ENCODE measurements at places on chromosomes 11 and 22.

DNA sequence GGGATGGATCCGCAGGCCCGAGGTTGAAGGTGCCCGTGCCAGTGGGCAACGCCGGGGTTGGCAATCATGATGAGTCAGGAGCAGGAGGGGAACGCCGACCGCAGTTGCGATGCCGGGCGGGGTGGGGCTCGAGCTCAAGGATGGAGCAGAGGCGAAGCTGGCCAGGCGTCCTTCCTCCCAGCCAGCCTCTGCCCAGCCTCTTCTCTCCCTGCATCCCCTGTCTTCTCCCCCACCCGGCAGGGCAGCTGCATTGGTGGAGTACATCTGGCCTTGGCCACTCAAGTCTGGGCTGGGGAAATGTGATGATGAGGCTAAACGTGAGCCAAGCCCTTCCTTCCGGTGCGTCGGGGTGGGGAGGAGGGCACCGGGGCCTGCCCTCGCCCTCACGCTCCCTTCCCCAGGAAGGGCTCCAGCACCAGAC is 3.9 kb downstream of the IFITM10 start:
- DNase-seq, result no peak
- no peaks in the 10 kb centered on the region for H3K36me3 ChIP-seq
- H3K27me3 ChIP-seq, result peaks cover 19% of the 10 kb centered on the region
- no peak overlapping the region for H3K4me3 ChIP-seq

DNA sequence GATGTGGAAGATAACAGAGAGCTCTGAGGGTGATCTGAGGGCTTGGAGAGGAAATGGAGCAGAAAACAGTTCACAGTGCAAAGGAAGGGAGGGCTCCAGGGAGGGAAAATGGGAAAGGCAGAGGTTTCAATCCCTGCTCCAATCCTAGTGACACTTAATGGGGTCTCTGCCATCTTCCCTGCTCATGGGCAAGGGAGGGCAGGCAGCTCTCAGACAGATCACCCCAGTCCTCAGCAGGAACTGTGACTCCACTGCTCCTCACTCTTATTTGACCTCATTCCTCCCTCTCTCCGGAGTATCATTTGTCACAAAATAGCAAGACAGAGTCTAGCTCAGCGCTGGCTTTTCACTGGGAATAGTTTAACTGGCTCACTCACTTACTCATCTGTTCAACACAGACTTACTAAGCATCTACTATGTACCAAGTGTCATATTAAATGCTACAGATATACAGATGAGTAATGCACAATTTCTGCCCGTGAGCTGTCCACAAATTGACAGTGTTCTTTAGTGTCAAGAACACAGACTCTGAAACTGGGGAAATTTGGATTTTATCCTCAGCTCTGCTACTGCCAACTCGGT is 817.4 kb downstream of the OPCML start:
- no peak for DNase-seq
- no peaks in the 10 kb centered on the region for H3K27me3 ChIP-seq
- H3K27ac ChIP-seq, result no peak overlapping the region
- no peak overlapping the region for H3K4me3 ChIP-seq

DNA sequence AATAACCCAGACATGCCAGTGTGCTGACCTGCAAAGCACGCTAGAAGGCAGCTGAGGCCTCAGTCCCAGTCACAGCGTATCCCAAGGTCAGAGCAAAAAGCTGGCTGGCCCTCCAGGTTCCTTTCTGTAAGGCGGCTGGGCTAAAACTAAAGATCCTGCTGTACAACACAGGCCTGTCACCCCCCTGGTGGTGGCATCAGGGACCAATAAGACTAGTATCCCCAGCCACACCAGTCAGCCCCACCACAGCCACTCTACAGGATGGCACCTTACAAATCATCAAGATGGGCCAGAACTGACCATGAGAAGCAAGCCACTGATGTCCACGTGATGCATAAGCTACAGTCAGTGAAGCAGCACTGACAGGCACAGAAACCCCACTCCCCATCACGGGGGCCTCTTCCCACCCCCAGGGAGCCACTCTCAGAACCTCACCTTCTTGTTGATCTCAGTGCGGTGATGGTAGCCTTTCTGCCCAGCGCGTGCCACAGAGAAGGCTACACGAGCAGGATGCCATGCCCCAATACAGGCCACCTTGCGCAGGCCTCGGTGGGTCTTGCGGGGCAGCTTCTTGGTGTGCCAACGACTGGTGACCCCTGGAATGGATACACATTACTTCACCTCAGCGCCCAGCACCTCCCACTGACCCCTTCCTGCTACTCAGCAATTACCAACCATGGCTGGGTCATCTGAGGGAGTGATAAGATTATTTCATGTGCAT is 5.0 kb downstream of the RPL3 start:
- peak; percentile 41 for DNase-seq
- no peak overlapping the region for H3K4me3 ChIP-seq
- peaks cover 71% of the 10 kb centered on the region for H3K36me3 ChIP-seq
- no peak overlapping the region for H3K27ac ChIP-seq
- no peaks in the 10 kb centered on the region for H3K27me3 ChIP-seq
- H3K4me1 ChIP-seq, result peaks cover 69% of the 10 kb centered on the region

GRCh38 chr11:27914080-27914479 is 193.9 kb downstream of the KIF18A start:
- no peaks in the 10 kb centered on the region for H3K27me3 ChIP-seq
- H3K27ac ChIP-seq, result no peak overlapping the region
- no peaks in the 10 kb centered on the region for H3K36me3 ChIP-seq
- H3K4me1 ChIP-seq, result no peaks in the 10 kb centered on the region
- H3K4me3 ChIP-seq, result no peak overlapping the region

GRCh38 chr11:110463153-110463552 is 33.4 kb downstream of the FDX1 start:
- peaks cover 37% of the 10 kb centered on the region for H3K36me3 ChIP-seq
- no peaks in the 10 kb centered on the region for H3K27me3 ChIP-seq
- no peak overlapping the region for H3K4me3 ChIP-seq
- H3K27ac ChIP-seq, result no peak overlapping the region
- no peaks in the 10 kb centered on the region for H3K4me1 ChIP-seq

GRCh38 chr11:28105869-28106268 is 2.1 kb downstream of the KIF18A start:
- H3K4me1 ChIP-seq, result peaks cover 22% of the 10 kb centered on the region
- H3K36me3 ChIP-seq, result no peaks in the 10 kb centered on the region
- H3K4me3 ChIP-seq, result no peak overlapping the region
- no peak overlapping the region for H3K27ac ChIP-seq

Measured in CD4-positive, alpha-beta T cell (primary cell).